ENCODE measurements at places on chromosomes 3 and 15.

- no peak for DNase-seq
These were observed 375.1 kb downstream of the PTPRG start for GRCh38 chr3:61936344-61936937.

- DNase-seq: no peak
These were observed 61.6 kb upstream of the RYK start for GRCh38 chr3:134312072-134312872.

DNA sequence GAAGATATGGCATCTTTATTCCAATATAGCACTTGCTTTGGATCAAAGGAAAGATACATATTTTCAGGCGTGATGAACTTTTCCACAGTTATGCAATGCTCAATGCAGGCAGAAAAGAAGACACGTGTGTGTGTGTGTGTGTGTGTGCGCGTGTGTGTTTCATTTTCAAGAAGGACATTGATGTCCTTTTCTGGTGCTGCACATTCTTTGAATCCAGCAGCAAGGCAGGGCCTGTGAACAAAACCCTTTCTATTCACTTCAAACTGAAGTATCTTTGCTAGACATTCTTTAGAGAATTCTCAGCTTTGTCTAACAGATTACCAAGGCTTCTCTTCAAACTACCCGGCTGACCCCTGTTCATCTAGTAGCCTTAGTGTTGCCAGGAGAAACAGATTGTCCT, 124.6 kb downstream of the CD47 start:
- no peak for DNase-seq

DNA sequence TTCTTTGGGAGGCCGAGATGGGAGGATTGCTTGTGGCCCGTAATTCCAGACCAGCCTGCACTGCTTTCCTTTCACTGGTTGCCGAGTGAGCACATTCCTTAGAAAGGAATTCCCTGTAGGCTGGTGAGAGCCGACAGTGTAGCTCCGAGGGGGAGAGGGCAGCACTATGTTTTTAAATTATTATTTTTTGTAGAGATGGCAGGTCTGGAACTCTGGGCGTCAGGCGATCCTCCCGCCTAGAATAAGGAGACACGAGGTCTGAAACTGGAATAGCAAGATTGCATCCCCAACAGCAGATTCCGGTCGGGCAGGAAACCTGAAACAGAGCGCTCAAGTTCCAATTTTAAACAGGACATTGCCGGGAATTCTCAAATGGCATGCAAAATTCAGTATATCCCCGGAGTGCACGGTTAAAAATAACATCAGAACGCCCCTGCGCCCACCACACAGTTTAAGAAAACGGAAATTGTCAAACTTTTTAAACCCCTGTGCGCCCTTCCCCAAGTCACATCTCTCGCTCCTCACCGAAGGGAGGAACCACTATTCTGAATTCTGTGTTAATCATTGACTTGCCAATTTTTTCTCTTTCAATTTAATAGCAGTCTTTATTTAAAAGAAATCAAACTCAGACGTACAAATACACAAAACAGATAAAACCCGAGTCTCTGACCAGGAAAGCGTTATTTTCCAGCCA, 643 bp upstream of the RNU5B-1 start:
- DNase-seq: peak; percentile 75

DNA sequence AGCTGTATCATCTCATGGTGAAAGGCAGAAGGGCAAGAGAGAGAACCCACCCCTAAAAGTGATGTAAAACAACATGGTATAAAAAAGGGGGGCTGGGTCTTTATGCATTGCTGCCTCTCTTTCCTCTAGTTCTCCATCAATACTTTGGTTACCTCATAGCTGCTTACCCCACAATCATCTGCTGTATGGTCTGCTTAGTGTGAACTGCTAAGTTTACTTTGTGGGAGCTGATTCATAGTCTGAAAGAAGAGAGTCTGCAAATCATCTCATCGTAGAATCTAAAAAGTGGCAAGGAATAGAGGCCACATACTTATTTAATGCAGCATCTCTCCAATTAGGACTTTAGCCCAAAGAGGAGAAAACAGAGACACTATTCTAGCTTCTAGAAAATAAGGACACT, 546.8 kb downstream of the GBE1 start:
- DNase-seq: no peak

DNA sequence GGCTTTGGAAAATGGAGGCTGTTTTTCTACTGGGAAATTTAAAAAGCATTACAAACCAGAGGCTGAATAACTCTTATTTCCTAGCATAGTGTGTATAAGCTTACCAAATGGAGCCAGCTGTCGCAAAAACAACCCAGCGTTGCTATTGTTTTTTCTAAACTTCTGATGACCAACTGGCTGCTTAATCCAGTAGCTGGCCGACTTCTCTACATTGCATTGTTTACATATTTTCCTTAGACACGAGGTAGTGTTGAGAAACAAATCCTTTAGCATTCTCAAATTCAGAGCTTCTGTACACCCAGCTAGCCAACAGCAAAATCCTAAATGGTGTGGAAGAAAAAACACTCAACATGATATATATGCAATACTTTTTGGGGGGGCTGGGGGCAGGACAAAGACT, 161.0 kb upstream of the ADAMTS9 start:
- DNase-seq: peak; percentile 77

GRCh38 chr3:63878394-63879060, 14.9 kb downstream of the ATXN7 start:
- DNase-seq: no peak

- no peak for DNase-seq
These were observed 116.3 kb downstream of the PGPEP1L start for GRCh38 chr15:98891301-98891700.

GRCh38 chr15:62901087-62901486, 141.5 kb upstream of the TPM1 start:
- no peak for DNase-seq

GRCh38 chr3:121703973-121704372, 43.3 kb upstream of the HCLS1 start:
- DNase-seq: no peak

- DNase-seq: no peak
These were observed 66.7 kb downstream of the BOC start for GRCh38 chr3:113277941-113278598.

DNA sequence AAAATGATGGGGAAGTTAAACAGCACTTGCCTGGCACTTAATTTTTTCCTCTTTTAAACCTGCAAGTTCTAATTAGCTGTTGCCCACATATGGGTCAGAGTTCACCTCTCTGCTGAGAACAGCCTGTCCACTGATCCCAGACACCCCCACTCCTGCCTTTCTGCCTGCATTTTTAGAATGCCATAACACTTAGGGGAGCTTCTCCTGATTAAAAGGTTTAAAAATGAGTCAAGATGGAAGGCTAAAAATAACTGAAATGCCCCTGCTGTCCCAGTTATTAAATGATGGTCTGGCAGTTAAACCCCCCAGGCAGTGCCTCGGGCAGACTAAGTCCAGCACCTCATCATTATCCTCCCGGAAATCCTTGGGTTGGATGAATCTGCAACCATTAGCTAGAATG, 913.6 kb upstream of the ARPP21 start:
- no peak for DNase-seq

- DNase-seq: peak; percentile 86
These were observed 80.8 kb downstream of the SMAD3 start for GRCh38 chr15:67146234-67146633.

All from right hindlimb (tissue), 1 donor.